ENCODE measurements at places on chromosomes 11 and 22.

DNA sequence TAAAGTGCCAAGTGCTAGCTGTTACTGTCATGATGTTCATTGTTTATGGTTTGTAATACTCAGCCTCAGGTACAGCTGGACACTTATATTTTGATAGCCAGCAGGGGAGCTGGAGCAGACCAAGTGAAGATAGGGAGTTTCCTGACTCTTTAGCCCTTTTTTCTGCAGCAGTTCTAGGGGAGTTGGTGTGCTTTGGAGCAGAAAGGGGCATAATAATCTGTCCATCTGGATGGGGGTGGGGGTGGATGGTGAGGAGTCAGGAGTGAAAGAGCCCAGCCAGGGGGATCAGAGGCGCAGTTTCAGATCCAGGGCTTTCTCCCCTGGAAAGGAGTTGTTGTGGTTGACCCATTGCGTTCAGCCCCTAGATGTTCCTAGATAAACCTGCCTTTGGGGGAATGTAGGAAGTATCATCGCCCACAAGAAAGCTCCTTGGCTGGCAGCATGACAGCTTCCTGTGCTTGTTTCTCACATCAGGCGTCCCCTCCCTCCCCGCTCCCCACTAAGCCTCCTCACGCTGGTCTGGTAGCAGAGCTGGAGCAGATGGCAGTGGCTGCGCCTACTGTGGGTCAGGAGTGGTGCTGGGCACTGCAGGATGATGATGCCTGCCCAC lies 41.9 kb downstream of the MED15 start:
- DNase-seq: no peak

DNA sequence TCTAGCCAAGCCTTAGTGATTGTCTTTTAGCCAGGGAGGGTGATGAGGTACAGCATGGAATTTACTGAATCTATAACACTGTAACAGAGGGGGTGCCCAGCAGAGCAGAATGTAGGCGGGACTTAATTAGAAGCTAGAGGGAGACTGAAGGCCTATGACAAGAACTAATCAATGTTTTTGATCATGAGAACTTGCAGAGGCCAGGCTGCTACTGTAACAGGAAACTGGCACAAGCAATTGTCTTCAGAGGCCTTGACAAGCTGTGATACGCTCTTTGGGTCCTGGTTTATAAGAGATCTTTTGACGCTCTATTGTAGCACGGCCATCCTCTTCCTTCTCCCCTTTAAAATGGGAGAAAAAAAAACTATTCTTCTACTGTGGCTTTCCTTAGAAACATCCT lies 1297.3 kb downstream of the JRKL start:
- DNase-seq: no peak

GRCh38 chr11:57085611-57086010 lies 96.1 kb upstream of the LRRC55 start:
- DNase-seq: no peak

DNA sequence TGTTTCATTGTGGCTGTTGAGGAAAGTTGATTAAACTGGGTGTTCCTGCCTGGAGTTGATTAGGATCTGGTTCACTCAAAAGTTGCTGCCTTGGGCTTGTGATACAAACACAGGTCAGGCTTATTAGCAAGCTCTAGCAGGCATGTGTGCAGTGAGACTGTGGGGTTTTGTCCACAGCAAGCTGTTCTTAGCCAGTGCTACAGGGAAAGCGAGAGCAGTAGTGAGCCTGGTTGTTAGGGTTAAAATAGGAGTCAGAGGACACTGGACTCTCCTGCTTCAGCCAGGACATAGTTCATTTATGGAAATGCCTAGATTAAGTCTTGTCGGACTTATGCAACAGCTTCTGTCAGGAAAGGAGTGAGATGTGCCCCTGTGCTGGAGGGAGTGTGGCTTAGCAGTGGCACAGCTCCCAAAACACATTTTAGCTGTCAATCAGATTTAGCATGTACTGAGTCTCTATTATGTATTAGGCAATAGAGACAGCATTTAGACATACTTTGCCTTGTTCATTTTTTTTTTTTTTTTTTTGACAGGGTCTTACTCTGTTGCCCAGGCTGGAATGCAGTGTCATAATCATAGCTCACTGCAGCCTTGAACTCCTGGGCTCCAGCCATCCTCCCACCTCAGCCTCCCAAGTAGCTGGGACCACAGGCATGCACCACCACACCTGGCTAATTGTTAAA lies 8.7 kb downstream of the SNRPD3 start:
- no peak for DNase-seq

GRCh38 chr22:38125038-38125610 lies 14.6 kb upstream of the BAIAP2L2 start:
- DNase-seq: no peak

GRCh38 chr11:22584976-22585375 lies 40.6 kb downstream of the FANCF start:
- no peak for DNase-seq

DNA sequence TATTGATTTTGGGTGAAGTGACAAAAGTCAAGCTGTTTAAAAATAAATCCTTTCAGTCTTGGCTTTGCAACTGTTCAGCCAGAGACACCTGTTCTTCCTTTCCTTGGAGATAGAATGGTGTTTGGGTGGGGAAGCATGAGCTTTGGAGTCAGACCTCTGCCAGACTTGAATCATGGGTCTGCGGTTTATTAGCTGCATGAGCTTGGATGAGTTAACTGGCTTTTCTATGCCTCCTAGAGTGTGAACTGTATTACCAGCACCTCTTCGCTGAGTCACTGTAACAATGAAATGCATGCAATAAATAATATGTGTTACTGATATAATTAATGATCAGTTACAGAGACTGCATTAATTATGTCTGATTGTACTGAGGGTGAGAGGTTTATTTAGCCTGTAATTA lies 13.5 kb upstream of the MYEOV start:
- no peak for DNase-seq

- DNase-seq: no peak
These were observed 129.5 kb downstream of the ETS1 start for GRCh38 chr11:128457874-128458273.

DNA sequence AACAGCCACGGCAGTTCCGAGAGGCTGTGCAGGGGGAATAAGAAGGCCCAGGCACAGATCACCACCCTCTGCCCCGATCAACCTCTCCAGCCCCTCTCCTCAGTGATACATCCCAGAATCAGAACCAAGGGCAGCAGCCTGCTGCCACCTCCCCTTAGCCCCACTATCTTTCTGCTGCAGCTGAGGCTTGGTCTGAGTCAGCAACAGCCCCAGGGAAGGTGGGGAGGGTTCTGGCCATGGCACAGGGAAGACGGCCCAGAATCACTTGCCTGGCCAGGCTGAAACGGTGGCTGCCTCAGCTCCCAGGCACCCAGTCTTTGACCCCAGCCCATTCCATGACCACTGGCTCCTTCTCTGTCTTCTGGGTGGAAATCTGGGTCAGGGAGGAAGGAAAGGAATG lies 2.3 kb downstream of the CHID1 start:
- DNase-seq: no peak

GRCh38 chr11:6328321-6328720 lies 8.0 kb upstream of the CAVIN3 start:
- DNase-seq: no peak

- DNase-seq: no peak
These were observed 816.8 kb upstream of the FAT3 start for GRCh38 chr11:91407842-91408241.

- DNase-seq: no peak
These were observed 29.2 kb downstream of the SC5D start for GRCh38 chr11:121321614-121322243.

DNA sequence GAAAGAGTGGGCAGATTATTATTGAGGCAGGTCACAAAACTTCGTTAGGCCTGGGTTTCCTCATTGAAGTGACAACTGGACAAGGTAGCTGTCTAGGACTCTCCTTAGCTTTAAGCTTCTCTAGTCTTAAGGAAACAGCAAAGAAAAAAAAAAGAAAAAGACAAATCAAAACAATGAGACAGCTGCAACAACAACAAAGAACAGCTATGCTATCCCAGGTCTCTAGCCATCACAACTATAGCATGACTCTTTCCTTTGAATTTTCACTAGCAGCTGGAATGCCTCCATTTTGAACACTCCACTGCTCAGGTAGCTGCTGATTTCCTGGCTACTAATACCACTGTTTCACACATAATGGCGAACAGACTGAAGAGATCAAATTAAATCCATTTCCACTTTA lies 302.4 kb upstream of the SORL1-AS1 start:
- DNase-seq: no peak

GRCh38 chr11:132670921-132671675 lies 861.2 kb downstream of the OPCML start:
- no peak for DNase-seq

Data from activated T-helper 9 cell treated with anti-CD3 and anti-CD28 coated beads, Interleukin-2, amount 50 U/mL, for 16 hours (primary cell).